Effector memory CD8-positive, alpha-beta T cell (primary cell): ENCODE measurements at places on chromosomes 12 and 14.

GRCh38 chr12:52874573-52875435, 26.0 kb upstream of the KRT78 start:
- no peak for DNase-seq

DNA sequence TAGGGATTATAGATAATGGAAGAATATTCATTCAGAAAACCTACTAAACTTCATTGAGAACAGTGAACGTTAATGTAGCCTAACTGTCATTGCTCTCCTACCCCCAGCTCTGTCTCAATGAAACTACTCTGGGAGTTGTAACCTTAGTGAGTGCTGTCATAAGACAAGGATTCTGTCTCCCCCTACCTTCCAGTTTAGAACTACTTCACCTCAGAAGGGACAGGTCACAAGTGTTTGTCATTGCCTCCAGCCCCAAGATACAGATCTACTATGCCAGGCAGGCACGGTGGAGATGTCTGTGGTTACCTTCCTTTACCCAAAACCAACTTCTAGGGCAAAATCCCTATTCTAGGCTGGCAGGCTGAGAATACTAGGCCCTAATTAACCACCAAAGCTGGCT, 833.1 kb upstream of the SEL1L start:
- no peak for DNase-seq

DNA sequence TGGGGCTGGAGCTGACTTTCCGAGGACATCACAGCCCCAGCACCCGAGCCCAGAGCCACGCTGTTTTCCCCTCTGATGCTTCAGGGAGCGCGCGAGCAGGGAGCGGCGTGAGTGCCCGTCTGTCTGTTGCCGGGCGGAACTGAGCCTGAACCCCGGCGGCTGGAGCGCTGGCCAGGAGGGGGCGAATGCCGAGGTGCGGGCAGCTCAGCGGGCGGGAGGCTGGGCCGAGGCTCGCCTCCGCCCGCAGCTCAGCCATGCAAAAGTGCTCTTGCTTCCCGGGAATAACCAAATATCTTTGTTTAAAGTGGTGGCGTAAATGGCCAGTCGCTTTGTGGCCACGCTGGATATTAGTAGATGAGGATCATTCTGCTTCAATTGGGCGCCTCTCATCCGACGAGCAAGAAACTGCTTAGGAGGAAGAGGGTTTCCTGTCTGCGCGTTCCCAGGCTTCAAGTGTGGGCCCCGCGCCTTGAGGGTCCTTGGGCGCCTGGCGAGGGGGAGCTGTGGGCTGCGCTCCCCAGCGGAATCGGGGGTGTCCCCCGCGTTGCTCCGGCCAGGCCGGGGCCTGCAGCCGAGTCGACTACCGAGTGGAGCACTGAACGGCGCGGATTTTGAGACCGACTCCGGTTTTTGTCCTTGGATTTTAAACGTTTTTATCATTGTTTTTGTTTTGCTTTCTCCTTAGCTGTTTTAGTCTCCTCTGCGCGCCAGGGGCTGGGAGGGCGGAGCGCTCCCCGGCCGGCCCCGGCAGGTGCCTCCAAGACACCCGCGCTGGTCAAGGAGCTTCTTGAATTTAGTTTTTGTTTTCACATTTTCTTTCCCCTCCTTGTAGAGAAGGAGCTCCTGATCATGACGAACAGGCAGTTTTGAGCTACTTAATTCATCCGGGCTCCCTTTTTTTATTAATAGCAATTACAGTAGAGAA, 831 bp upstream of the NKX2-1 start:
- DNase-seq, result no peak

DNA sequence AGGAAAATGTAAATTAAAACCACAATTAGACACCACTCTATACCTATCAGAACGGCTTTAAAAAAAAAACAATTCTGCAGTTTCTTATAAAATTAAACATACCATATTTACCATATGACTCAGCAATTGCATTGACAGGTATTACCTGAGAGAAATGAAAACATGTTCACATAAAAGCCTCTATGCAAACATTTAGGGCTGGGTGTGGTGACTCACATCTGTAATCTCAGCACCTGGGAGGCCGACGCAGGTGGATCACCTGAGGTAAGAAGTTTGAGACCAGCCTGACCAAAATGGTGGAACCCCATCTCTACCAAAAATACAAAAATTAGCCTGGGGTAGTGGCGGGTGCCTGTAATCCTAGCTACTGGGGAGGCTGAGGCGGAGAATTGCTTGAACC, 41.1 kb downstream of the SPTB start:
- DNase-seq, result no peak

- DNase-seq, result no peak
Observed at GRCh38 chr12:6724409-6724797, 557 bp downstream of the COPS7A start.

- DNase-seq, result no peak
Observed at GRCh38 chr14:32826404-32827082, 112.1 kb upstream of the NPAS3 start.
